ENCODE measurements at places on chromosomes 2 and 18. TPM values are rescaled to one million over a fixed set of nuclear protein-coding genes. Genes with fewer than 3 reads are reported as not detected.

DNA sequence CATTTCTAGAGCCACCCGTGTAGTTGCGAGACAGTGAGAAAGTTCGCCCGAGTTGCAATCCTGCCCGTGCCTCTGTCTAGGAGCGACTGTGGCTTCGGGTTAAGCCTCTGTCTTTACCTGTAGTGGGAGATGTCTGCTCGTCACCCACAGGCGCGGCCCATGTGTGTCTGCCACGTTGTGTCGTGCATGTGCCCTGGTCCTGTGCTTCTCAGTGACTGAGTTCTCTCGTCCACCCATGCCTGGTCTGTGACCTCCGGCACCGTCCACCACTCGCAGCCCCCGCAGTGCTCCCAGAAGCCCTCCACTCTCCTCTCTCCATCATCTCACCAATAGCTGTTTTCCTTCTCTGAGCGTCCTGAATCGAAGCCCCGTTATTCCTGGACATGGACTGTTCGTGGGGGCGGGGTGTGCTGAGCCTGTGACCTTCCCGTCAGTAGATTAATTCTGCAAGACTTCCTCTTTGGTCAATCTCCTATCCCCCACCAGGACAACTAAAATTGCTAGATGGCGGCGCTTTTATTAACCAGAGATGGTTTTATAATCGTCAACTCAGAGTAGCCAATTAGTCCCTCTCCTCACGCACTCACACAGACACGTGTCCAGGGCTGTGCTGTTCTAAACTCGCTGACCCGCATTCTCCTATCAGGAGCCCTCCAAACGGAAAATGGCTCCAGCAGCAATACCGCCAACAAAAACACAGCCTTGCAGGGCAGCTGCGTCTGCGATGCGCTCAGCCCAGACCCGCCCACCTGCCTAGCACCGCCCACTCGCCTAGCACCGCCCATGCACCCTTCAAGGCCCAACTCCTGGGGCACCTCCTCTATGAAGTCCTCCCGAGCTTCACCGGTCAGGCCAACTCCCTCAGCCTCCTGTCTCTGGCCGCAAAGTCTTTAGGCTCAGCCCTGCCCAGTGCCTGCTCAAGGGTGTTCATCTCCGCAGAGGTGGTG, 119.4 kb downstream of the TWIST2 start:
- no peak for DNase-seq

DNA sequence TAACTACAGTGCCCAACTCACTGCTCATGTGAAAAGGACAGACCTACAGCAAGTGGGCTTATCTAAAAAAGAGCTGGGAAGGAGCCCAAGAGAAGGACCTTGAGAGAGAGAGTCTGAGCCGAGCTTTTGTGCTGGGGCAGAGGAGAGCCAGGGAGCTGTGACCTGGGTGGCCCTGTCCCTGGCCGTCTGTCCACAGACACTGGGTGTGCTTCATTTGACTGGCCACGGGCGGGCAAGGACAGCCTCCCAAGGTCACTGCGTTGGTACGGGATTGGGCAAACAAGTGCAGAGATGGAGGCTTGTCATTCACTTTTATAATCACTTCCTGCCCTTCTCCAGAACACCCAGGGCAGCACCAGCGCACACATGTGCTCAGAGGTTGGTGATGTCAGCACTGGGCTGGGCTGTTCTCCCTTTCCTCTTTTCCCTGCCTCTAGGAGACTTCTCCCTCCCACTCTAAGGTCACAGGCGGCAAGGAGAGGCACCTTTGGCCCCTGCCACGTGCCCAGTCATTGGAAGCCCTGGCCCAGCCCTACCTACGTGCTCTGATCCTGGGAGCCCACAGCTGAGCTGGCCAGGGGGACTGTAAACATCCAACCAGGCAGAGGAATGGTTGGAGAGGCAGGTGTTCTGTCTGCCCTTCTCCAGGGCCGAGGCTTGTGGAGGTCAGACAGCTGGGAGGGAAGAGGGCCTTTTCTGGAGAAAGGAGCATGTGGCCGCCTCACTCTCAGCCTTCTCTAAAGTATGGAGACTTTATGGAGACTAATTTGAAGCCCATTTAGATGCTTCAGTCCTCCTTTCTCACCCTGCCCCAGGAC, 6.4 kb upstream of the PSD4 start:
- DNase-seq, result no peak

DNA sequence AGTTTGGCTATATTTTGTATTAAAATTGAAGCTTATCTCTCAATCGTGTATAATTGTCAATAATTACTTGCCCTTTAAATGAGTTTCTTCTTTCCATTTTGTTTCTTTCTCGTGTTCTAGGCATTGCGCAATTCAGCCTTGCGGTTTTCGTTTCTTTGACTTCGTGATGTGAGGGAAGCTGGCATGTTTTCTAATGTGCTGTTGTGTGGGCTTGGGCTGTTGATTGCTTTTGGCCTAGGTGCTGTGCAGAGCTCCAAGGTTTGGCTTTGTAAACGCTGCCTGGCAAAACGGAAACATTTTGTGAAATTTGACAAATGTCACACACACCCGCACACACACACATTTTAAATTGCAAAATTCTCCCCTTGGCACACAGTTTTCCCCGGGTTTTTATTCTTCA, 242.6 kb upstream of the TCF4 start:
- DNase-seq, result no peak

The CHRNG gene
- total RNA-seq, result not detected

GRCh38 chr2:210063306-210063705, 60.9 kb downstream of the RPE start:
- DNase-seq, result no peak

- DNase-seq, result no peak
These were observed 87.6 kb downstream of the ZBTB7C start for GRCh38 chr18:48321536-48321935.

DNA sequence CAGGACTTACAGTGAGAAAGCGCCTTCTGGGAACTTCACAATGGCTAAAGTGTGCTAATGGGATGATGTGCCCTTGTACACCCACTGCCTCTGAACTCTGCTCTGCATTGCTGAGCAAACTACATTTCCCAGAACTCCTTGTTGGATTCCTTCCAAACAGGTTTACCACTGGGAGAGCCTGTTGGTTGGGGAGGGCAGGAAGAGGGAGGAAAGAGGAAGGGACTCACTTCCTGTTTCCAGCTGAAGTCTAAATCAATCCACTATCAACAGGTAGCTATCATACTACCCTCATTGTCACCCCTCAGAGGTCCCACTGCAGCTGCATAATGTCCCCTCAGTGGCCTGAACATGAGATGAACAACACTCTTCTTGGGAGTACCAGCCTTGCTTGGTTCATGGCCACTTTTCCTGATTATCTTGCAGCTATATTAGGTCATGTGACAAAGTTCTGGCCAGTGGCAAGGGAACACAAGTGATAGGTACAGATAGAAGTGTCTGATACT, 109.7 kb downstream of the MSH2 start:
- peak; percentile 58 for DNase-seq

DNA sequence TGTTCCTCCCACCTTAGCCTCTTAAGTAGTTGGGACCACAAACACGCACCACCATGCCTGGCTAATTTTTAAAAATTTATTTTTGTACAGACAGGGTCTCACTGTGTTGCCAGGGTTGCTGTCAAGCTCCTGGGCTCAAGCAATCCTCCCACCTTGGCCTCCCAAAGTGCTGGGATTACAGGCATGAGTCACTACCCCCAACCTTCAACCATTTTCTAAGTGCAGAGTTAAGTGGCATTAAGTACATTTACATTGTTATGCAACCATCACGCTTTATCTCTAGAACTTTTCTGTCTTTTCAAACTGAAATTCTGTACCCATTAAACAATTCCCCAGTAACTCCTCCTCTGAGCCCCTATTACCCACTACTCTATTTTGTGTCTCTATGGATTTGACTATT, 45.9 kb upstream of the AFF3 start:
- no peak for DNase-seq

DNA sequence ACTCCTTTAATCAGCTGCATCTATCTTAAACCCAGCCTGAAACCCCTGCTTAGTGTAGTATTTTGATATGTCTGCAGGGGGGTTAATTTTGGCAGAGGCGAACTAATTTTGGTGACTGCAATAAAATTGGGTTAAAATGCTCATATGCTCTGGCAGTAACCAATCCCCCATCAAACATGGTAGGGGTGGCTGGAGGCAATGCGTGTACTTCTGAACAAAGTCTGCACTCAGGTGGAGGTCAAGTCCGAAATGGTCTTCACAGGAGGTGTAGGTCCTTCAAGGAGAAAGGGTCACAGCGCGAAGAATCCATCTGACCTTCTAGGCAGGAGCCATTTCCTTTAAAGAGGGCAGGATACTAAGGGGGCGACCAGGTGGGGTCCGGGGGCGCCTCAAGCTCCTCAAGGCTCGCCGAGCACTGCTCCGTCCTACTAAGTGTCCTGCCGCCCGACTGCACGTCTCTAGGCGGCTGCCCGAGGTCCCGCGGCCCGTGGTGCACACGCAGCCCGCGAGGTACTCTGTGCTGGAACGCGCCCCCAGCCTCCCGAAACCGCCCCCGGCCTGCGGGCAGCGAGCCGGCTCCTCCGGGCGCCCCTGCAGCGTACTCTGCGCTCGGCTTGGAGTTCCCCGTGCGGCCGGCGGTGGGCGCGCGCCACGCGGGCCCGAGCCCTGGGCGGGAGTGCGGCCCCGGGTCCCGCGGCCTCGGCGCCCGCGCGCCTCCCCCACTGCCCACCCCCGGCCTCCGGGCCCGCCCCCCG, 1.7 kb upstream of the LDLRAD4 start:
- DNase-seq, result peak; percentile 48

The C2orf66 gene
- 0.28 TPM for total RNA-seq

DNA sequence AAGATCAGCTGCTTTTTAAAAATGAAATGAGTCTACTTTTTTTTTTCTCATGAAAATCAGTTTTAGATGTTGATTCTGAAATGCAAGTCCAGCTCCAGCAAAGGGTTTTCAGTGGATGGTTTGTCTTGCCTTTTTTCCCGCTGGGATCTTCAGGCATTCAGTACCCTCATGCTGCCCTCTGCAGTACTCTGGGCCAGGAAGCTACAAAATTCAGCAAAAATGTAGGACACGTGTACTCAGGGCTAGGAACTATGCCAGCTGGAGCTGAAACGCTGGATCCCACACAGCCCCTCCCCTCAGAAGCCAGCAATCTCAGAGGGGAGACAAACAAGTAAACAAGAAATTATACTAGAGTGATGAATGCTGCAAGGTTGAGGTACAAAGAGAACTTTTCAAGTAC, 97.3 kb downstream of the MMADHC start:
- DNase-seq, result peak; percentile 23

- no peak for DNase-seq
These were observed 20.0 kb downstream of the DAPL1 start for GRCh38 chr2:158815166-158815565.

The DYSF gene
- total RNA-seq, result 0.04 TPM

The CPO gene
- total RNA-seq, result not detected

DNA sequence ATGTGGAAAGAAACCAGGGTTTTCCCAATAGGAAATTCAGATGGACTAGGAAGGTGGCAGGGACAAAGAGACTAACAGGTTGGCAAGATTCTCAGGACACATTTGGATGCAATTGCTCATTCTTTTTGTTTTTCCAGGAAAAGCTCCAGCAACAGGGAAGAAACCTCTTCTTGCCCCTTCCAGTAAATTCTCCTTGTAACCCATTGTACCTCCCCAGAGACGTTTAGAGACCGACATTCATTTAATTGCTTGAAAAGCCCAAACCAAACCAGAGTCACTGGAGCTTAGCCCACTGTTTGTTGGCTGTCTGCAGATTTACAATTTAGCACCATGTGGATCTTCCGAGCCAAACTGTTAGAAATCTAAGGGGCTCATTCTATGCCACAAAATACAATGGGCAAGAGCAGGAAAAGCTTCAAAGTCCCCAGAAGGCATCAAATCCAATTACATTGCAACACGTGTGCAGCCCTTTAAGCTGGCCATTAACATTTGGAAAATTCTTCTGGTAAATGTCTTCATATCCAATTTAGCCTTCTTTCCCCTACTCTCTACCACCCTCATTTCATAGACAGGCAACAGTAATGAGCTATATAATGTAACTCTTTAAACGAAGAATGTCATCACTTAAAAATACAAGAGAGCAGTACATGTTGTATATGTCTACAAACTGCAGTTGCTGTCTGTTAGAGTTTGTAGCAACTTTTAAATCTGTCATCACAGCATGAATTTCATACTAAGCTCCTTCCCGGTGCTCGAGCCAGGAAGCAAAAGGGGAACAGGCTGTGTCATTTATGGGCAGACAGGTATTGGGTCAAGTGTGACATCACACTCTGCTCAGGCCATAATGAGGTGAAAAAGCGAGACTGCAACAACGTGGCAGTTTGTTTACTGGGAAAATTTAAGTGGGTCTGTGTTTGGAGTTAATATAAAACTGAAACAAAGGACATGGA, 235.6 kb upstream of the HNRNPA3 start:
- DNase-seq, result peak; percentile 35

The ZDBF2 gene
- 1.8 TPM for total RNA-seq

DNA sequence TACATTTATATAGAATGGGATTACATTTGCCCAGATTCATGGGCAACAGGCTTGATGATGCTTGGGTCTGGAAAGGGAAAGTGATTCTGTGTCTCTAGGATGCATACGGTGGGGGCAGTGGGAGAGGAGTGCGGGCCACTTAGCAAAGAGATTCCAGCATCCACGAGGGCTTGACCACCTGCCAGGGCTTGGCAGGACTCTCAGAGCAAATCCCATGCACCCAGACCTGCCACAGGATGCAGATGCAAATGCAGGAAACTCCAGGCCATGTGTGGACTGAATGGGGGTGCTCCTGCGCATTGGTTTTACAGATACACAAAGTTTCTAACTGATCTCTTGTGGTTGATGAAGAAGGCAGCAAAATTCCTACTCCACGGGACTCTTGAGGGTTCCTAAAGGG, 334.7 kb downstream of the CYRIA start:
- DNase-seq, result no peak

GRCh38 chr2:197890168-197890567, 85.8 kb downstream of the PLCL1 start:
- peak; percentile 34 for DNase-seq

All from A673 (cell line).